ENCODE measurements at places on chromosomes 2 and 18. TPM values are rescaled to one million over a fixed set of nuclear protein-coding genes. Genes with fewer than 3 reads are reported as not detected.

DNA sequence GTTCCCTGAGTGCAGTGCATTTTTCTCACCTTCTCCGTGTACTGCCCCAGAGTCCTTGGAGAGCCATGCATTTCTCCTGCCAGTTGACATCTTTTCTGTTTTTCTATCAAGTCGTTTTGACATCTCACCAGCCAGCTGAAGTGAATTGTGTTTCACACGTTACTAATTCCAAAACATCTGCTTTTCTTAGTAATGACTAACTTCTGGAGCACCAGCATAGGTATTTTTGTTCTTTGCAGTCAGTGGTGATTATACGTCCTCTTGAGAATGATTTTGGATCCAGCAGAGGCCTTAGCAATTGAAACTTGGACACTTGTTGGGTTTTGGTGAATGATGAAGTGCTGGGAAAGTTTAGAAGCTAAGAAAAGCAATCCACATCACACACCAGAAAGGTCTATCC lies 112.5 kb downstream of the PIK3C3 start:
- no peak overlapping the region for H3K27ac ChIP-seq
- H3K27me3 ChIP-seq: no peaks in the 10 kb centered on the region
- DNase-seq: no peak
- no peak overlapping the region for H3K4me3 ChIP-seq

GRCh38 chr18:52499016-52499415 lies 159.0 kb downstream of the DCC start:
- no peak overlapping the region for H3K4me3 ChIP-seq
- no peaks in the 10 kb centered on the region for H3K27me3 ChIP-seq
- H3K4me1 ChIP-seq: no peaks in the 10 kb centered on the region
- no peaks in the 10 kb centered on the region for H3K36me3 ChIP-seq

- no peaks in the 10 kb centered on the region for H3K27me3 ChIP-seq
- no peak overlapping the region for H3K4me3 ChIP-seq
- peaks cover 4% of the 10 kb centered on the region for H3K4me1 ChIP-seq
- H3K27ac ChIP-seq: no peak overlapping the region
- H3K36me3 ChIP-seq: no peaks in the 10 kb centered on the region
- no peak for DNase-seq
Measured at GRCh38 chr2:226548732-226549131, 250.9 kb downstream of the IRS1 start.

- peaks cover 86% of the 10 kb centered on the region for H3K4me1 ChIP-seq
- H3K27ac ChIP-seq: peak overlapping the region; percentile 84
- no peaks in the 10 kb centered on the region for H3K27me3 ChIP-seq
- no peaks in the 10 kb centered on the region for H3K36me3 ChIP-seq
Measured at GRCh38 chr2:47070155-47070919, 84.8 kb downstream of the STPG4 start.

Gene NXPH2
- not detected for total RNA-seq

GRCh38 chr2:59905731-59906130 lies 647.7 kb downstream of the BCL11A start:
- H3K27ac ChIP-seq: no peak overlapping the region
- no peak for DNase-seq
- no peaks in the 10 kb centered on the region for H3K4me1 ChIP-seq
- H3K4me3 ChIP-seq: no peak overlapping the region
- no peaks in the 10 kb centered on the region for H3K27me3 ChIP-seq
- no peaks in the 10 kb centered on the region for H3K36me3 ChIP-seq

GRCh38 chr2:234258562-234259141 lies 208.2 kb downstream of the SPP2 start:
- H3K4me3 ChIP-seq: no peak overlapping the region
- no peaks in the 10 kb centered on the region for H3K36me3 ChIP-seq
- H3K4me1 ChIP-seq: peaks cover 16% of the 10 kb centered on the region
- no peak overlapping the region for H3K27ac ChIP-seq

- DNase-seq: no peak
- H3K27ac ChIP-seq: no peak overlapping the region
- no peaks in the 10 kb centered on the region for H3K36me3 ChIP-seq
- no peaks in the 10 kb centered on the region for H3K27me3 ChIP-seq
- peaks cover 3% of the 10 kb centered on the region for H3K4me1 ChIP-seq
Measured at GRCh38 chr18:25244170-25244569, 107.8 kb downstream of the ZNF521 start.

GRCh38 chr2:219086196-219086595 lies 25.5 kb upstream of the IHH start:
- DNase-seq: no peak
- H3K4me1 ChIP-seq: no peaks in the 10 kb centered on the region
- no peak overlapping the region for H3K4me3 ChIP-seq
- no peak overlapping the region for H3K27ac ChIP-seq
- H3K27me3 ChIP-seq: no peaks in the 10 kb centered on the region
- no peaks in the 10 kb centered on the region for H3K36me3 ChIP-seq

GRCh38 chr2:20565623-20566236 lies 85.2 kb downstream of the HS1BP3 start:
- H3K36me3 ChIP-seq: no peaks in the 10 kb centered on the region
- no peak overlapping the region for H3K27ac ChIP-seq
- no peaks in the 10 kb centered on the region for H3K27me3 ChIP-seq
- DNase-seq: no peak
- peaks cover 73% of the 10 kb centered on the region for H3K4me1 ChIP-seq
- H3K4me3 ChIP-seq: no peak overlapping the region

DNA sequence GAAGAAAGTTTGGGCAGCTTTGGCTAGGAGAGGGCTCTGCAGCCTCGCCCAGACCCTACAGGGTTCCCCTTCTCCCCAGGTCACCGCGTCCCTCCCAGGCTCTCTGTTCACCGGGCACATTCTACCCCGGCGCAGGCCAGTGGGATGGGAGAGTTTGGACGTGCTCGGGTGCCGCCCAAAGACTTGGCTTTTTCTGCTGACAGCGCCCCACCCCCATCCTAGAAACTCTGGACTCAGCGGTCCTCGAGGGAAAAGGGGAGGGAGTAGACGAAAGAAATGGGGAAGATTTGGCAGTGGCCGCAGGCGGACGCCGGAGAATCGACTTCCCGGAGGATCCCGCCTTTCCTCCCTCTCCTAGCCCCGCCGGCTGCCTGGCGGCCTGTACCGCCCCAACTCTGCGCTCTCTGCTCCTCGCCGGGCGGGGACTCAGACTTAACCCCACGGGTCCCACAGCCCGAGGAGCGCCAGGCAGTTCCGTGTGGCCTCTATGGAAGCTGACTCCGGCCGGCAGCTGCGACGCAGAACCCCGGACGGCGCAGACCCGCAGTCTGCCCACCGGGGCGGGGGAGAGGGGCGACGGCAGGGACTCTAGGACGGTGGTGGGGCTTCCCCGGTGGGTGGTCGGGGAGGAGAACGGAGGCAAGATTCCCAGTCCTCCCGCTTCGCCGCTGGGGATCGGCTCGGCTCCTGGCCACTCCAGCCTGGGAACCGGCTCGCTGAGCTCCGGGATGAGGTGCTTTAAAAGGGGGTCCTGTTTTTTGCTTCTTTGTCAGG lies 863 bp upstream of the SIX2 start:
- peaks cover 94% of the 10 kb centered on the region for H3K27me3 ChIP-seq
- peak overlapping the region; percentile 54 for H3K4me3 ChIP-seq
- DNase-seq: peak; percentile 83
- peaks cover 52% of the 10 kb centered on the region for H3K4me1 ChIP-seq
- peak overlapping the region; percentile 63 for H3K27ac ChIP-seq
- no peaks in the 10 kb centered on the region for H3K36me3 ChIP-seq

GRCh38 chr2:138724327-138724726 lies 55.9 kb downstream of the NXPH2 start:
- no peak for DNase-seq
- H3K36me3 ChIP-seq: no peaks in the 10 kb centered on the region
- H3K4me1 ChIP-seq: no peaks in the 10 kb centered on the region
- no peak overlapping the region for H3K27ac ChIP-seq

DNA sequence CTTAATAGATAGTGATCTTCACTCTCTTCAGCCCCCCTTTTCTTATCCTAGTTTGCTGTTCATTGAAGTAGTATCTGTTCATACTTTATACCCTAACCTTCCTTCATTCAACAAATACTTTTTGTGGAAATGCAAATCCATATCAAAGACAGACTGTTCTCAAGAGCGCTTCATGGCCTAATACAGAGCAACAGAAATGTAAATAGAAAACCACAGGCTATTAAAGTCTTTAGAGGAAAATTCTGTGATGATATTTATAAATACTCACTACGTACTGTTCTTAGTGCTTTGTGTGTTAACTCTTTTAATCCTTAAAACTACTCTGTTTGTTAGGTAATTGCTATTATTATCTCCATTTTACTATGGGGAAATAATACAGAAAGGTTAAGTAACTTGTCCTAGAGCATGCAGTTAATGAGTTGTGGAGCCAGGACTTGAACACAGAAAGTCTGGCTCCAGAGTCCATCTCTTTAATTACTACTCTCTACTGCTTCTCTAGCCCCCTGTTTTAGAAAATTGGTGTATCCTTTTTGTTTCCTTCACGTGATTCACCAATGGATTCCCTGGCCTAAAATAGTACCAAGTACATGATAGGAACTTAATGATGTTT lies 2.9 kb downstream of the MDH1 start:
- H3K27ac ChIP-seq: no peak overlapping the region
- DNase-seq: no peak
- peaks cover 36% of the 10 kb centered on the region for H3K4me1 ChIP-seq
- H3K36me3 ChIP-seq: peaks cover 21% of the 10 kb centered on the region
- H3K27me3 ChIP-seq: no peaks in the 10 kb centered on the region
- no peak overlapping the region for H3K4me3 ChIP-seq

Gene CAD
- 64.8 TPM for total RNA-seq

GRCh38 chr2:115214050-115214449 lies 771.6 kb downstream of the DPP10 start:
- no peaks in the 10 kb centered on the region for H3K4me1 ChIP-seq
- no peaks in the 10 kb centered on the region for H3K27me3 ChIP-seq
- no peak for DNase-seq

DNA sequence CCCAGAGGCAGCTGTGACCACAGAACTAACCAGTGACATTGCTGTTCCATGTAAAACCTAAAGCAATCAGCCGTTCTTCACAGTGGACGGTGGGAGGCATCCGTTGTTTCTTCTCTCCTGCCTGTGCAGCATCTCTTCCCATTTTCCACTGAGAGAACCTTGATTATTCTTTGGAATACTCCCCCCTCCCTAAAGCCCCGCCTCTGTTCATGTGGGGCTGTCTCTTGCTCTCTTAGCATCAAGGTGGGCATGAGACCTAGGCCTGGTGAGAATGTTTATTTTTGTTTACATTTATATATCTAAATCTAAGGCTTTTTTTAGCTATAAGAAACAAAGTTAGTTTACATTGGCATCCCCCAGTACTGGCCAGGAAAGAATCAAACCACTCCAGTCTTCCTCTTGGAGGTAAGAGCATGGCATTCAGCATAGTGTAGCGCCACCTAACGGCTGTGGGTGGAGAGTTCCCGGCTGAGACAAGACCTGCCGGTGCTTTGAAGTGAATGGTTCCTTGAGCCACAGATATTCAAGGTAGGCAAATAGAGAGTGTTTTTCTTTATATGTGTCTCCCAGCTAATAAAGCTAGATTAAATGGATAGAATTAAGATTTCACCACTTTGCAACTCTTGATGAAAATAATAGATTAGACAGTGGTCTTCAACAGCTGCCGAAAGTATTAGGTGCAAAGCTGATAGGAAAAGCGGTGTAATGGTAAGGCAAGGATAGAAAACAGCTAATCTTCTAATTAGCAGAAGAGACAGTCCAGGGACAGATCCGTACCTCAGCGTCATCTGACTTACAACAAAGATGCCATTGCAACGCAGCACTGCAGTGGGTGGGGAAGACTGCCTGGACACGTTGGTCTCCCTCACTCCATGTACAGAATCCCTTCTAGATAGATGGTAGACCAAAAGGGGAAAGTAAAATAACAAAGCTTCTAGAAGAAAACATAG lies 219.6 kb upstream of the RAB12 start:
- no peak overlapping the region for H3K4me3 ChIP-seq
- no peak overlapping the region for H3K27ac ChIP-seq
- no peak for DNase-seq
- H3K36me3 ChIP-seq: peaks cover 8% of the 10 kb centered on the region
- H3K27me3 ChIP-seq: no peaks in the 10 kb centered on the region
- H3K4me1 ChIP-seq: no peaks in the 10 kb centered on the region

Gene TXNDC2
- total RNA-seq: not detected

GRCh38 chr18:10094154-10094553 lies 180.3 kb downstream of the VAPA start:
- H3K27ac ChIP-seq: no peak overlapping the region
- no peaks in the 10 kb centered on the region for H3K27me3 ChIP-seq
- no peak for DNase-seq

DNA sequence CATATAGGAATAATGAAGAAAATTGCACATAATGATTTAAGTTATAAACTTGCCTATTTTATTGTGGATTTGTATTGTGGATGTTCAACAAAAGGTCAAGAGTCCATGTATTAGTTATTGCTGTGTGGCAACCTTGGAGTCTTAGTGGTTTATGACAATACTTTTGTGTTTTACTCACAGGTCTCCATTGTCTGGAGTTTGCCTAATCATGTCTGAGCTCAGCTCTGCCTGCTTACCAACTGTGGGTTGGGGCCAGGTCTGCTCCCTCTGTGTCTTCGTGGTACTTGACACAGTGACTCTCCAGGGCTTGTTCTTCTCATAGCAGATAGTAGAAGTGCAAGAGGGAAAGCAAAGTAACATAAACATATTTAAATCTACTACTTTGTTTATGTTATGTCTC lies 382.5 kb downstream of the CBLN2 start:
- H3K36me3 ChIP-seq: no peaks in the 10 kb centered on the region
- no peaks in the 10 kb centered on the region for H3K27me3 ChIP-seq
- DNase-seq: no peak
- H3K27ac ChIP-seq: no peak overlapping the region
- no peaks in the 10 kb centered on the region for H3K4me1 ChIP-seq

Gene GPAT2
- total RNA-seq: 1.5 TPM

Gene ELOA2
- total RNA-seq: not detected

Gene STARD6
- total RNA-seq: not detected

- H3K4me3 ChIP-seq: no peak overlapping the region
- DNase-seq: no peak
- no peaks in the 10 kb centered on the region for H3K27me3 ChIP-seq
- no peak overlapping the region for H3K27ac ChIP-seq
- no peaks in the 10 kb centered on the region for H3K4me1 ChIP-seq
Measured at GRCh38 chr18:31566576-31567306, 24.9 kb upstream of the TTR start.

GRCh38 chr2:231691251-231691772 lies 17.0 kb upstream of the PTMA start:
- no peak overlapping the region for H3K4me3 ChIP-seq
- peaks cover 12% of the 10 kb centered on the region for H3K4me1 ChIP-seq
- H3K36me3 ChIP-seq: no peaks in the 10 kb centered on the region
- H3K27ac ChIP-seq: no peak overlapping the region

Gene ALK
- total RNA-seq: 0.32 TPM

Data from suprapubic skin (tissue), 4 donors.